ENCODE measurements at places on chromosomes 3 and 15. TPM values are rescaled to one million over a fixed set of nuclear protein-coding genes. Genes with fewer than 3 reads are reported as not detected.

DNA sequence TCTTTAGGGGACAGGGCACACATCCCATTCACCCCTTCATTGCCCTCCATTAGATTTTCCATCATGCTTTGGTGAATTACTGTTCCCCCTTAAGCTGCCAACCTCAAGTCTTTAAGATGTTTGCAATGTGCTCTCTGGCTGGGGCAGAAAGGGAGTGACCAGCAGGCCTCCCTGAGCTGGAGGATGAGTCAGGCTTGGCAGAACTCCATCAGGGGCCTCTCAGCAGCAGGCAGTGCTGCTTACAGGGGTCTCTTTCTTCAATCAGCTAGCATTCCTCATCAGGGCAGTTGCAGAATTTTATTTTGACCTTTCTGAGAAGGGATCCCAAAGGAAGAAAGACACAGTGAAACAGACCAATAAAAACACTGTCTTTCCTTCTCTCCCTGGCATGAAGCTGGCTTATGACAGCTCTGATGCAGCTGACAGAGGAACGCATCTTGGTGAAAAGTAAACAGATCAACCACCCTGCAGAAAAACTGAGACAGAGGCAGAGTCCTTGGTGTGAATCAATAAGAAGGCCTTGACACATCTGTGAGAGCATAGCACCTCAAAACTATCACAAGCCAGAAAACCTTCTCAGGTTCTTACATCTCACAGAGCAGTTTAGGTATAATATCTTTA is 88.7 kb upstream of the MRPL3 start:
- no peak for DNase-seq

DNA sequence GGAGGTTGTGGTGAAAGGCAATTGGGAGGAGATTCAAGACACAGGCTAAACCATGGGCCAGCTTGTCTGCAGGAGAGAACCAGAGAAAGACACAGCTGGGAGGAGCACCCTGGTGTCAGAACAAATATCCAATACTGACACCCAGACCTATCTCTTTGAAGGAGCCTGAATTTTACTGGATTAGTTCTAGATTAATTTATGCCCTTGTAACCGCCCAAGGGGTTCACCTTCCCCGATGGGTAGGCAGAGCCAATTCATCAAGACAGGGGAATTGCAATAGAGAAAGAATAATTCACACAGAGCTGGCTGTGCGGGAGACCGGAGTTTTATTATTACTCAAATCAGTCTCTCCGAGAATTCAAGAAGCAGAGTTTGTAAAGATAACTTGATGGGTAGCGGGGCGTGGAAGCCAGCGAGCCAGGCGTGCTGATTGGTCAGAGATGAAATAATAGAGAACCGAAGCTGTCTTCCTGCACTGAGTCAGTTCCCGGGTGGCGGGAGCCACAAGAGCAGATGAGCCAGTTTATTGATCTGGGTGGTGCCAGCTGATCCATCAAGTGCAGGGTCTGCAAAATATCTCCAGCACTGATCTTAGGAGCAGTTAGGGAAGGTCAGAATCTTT is 31.4 kb upstream of the GK5 start:
- no peak for DNase-seq

GRCh38 chr3:194522579-194523046 is 35.8 kb upstream of the ATP13A3 start:
- no peak for DNase-seq

- DNase-seq: peak; percentile 62
Measured at GRCh38 chr3:11643201-11643603, 513 bp downstream of the VGLL4 start.

DNA sequence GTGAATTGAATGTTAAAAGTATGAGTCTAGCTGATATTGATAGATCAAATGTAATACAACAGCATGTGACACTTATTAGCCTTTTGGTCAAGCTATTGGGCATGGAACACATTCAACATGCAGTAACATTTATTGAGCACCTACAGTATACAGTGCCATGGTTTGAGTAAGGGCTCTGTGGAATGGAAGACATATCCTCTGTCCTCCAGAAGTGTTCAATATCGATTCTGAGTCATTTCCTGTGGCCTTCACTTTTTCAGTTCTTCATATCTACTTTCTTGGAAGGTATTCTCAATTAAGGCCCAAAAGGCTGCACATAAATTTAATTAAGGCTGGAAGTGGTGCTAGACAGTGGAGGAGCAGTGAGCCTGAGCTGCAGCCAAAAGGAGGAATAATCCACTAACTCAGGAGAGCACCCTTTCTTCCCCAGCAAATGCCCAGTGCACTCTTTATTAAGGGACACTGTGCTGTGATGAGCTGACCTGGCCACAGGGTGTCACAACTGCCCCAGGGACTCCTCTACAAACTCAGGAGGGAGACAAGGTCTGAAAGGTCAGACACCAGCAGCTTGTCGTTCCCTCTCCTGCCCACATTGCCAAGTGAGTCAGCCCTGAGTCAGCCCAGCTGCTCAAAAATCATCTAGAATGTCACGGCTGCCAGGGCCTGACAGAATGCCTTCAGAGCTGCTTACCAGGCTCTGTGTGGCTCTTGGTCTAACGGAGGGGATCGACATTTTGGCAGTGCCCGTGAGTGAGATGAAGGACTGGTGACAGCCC is 544.8 kb downstream of the AGBL1 start:
- peak; percentile 80 for DNase-seq

DNA sequence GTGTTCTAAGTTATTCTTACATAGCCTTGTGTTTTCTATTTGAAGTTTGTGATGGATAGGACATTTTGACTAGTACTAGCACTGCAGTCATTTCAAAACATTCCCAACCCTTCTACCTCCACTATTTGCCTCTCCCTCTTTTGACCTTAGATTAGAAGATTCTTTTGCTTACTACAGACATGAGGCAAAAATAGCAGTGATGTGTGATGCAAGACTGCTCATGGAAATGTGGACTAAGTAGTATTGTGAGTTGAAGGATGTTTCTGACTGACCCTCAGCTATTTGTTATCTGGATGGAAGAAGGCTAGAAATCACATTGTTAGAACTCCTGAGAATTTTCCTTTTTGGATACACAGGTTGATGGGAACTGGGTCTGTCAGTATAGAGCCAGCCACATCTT is 45.9 kb downstream of the ATP2C1 start:
- no peak for DNase-seq

DNA sequence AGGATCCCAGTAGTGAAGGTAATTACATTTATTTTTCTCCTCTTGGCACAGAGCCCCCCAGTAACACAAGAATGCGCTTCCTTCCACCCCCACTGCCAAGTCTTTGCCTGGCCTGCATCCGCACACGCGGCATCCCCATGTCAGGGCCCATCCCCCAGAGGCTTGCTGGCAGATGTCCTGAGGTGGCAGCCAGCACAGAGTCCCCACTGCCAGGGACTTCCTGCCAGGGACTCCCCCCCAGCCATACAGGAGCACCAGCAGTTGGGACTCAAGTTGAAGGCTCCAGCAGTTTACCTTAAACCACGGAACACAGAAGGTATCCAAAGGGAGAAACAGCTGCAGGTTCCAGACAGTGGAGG is 41.0 kb downstream of the MEGF11 start:
- DNase-seq: no peak

DNA sequence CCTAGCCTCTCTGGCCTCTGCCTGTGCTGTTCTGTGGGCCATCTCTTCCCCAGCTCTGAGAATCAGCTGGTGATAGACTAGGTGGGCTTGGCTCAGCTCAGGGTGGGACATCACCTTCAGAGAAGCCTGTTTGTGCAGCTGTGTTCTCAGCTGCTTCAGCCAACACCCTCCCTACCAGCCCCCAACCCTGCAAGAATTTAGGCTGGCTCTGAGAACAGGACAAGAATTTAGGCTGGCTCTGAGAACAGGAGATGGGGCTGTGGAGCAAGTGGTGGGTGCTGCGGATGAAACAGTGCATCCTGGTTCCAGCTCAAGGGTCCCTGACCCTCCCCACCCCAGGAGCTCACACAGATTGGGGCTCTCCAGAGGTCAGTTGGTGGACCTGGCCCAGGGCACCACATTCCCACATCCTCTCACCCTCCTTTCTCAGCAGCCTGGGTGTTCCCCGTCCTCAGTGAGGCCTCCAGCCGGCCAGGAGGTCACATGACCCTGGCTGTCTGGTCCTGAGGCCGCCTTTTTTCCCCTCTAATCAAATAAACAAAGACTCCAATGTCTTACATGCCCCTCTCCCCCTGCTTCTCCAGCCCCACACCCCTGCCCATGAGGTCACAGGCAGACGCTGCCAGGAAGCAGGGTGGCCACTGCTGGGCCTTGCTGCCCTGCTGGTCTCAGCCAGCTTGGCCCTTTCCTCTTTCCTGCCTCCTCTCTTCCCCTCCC is 14.9 kb downstream of the PLEKHO2 start:
- DNase-seq: peak; percentile 76

DNA sequence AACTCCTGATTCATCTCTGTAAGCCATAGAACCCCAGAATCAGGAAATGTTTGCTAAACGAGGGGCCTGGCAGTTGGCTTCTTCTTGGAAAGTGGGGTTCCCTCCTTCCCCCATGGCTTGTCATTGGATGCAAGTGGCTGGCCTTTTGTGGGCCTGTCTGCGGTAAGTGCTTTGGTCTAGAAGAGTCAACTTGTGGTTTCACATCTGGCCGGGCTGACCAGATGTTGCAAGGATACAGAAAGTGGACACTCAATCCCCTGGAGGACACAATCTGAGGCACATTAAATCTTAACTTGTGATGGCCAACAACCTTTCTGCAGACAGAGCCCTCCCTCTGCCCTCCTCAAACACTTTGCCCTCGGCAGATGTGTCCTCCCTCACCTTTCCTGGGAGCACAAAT is 1.1 kb downstream of the FAH start:
- DNase-seq: no peak

GRCh38 chr3:46129588-46130272 is 78.4 kb downstream of the CCR1 start:
- DNase-seq: no peak

DNA sequence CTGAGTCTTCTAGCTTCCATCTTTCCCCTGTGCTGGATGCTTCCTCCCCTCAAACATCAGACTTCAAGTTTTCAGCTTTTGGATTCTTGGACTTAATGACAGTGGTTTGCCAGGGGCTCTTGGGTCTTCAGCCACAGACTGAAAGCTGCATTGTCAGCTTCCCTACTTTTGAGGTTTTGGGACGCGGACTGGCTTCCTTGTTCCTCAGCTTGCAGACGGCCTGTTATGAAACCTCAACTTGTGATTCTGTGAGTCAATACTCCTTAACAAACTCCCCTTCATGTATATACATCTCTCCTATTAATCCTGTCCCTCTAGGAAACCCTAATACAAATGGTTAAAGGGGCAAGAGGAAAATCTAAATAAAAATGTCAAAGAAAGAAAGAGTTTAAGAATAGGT is 100.1 kb downstream of the ABI3BP start:
- peak; percentile 21 for DNase-seq

Gene AMT
- total RNA-seq: 30.5 TPM

Gene ASTE1
- 3.0 TPM for total RNA-seq

Gene GBE1
- 72.4 TPM for total RNA-seq

Gene SOX2
- total RNA-seq: 0.22 TPM

Gene ST6GAL1
- 75.9 TPM for total RNA-seq

Gene CFAP20DC
- total RNA-seq: 0.22 TPM

Gene THSD4
- 80.7 TPM for total RNA-seq

Gene LRRC34
- total RNA-seq: 1.6 TPM

Gene ARPIN
- total RNA-seq: 11.3 TPM

All from left ventricle myocardium superior (tissue), 1 donor.